ENCODE measurements at places on chromosomes 5 and 9.

DNA sequence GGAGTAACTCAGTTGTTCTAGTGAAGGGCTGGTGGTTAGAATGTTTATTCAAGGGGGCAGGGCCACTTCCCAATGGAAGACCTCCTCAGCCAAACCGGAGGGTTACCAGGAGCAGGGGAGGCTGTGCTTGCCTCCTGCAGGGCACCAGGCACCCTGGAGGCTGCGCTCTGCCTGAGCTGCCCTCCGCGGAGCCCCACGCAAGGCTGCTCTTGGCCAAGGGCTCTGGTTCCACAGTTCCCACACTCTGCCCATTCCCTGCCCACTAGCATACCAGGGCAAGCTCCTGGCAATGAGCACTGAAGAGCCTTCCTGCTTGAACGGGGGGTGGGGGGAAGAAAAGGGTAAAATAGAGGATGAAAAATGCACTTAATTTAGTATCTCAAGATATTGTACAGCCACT is 35.5 kb upstream of the PTCH1 start:
- DNase-seq, result no peak

GRCh38 chr9:36169708-36170107 is 520 bp downstream of the CCIN start:
- no peak for DNase-seq

- DNase-seq, result no peak
Observed at GRCh38 chr5:115818821-115819220, 2.4 kb upstream of the CDO1 start.

DNA sequence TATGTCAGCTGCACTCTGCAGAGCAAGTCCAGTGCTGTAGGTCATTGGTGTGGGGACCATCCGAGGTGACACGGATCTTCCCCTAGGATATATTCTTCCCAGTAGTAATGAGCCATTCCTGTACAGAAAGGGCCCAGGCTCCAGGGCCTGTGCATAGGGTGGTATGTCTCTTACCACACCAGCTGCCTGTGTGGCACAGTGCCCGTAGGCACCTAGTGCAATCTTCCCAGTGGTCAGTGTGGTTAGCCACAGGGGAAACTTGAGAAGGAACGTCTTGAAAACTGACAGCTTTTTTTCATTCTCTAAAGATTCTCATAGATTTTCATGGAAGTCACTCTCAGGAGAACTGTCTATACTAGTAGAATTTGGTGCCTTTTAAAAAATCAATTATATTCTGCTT is 39.8 kb downstream of the CYSTM1 start:
- peak; percentile 66 for DNase-seq

GRCh38 chr5:143066556-143067281 is 296.5 kb downstream of the ARHGAP26 start:
- no peak for DNase-seq

GRCh38 chr9:90987566-90987965 is 185.9 kb downstream of the SYK start:
- no peak for DNase-seq

DNA sequence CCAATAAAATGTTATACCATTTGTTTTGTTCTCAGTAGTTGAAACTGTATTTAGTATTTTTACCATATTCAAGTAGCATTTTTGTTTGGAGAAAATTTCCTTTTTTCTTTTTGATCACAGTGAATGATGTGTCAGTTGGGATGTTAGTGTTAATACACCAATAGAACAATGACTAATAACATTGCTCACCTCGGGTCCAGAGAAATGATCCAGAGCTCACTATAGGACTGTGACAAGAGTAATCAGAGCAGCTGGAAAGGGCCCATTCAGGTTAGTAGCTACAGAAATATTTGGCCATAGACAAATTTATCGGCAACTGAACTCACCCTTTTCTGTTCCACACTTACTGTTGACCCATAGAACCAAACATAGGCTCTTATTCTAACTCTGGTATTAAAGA is 989.2 kb downstream of the TLE4 start:
- DNase-seq, result no peak

DNA sequence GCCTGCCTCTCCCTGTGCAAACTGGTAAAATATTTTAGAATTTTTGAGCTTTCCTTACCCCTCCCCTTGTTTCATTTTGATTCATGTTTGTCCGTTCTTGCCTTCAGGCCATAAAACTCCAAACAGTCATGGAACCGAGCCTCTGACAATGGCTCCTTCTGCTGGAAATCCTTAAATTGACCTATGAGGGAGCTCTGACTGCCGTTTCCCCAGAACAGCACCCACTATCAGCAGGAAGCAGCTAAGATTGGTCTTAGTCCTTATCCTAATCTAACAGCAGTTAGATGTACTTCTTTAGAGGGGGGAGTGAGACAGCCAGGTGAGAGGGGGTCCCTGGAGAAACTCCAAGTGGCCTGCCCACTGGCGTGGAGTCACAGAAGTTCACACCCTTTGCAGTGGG is 106.7 kb downstream of the FAM174A start:
- no peak for DNase-seq

Measured in EH (cell line).